Stimulated activated effector memory CD8-positive, alpha-beta T cell treated with anti-CD3 and anti-CD28 coated beads, Interleukin-12 subunit alpha, Interleukin-12 subunit beta, amount 100 ng/mL, for 72 hours (primary cell): ENCODE measurements at places on chromosomes 2 and 18.
A peak's percentile ranks its signal among the peaks of the same experiment; 100 is the strongest.

- no peak for DNase-seq
Observed at GRCh38 chr2:121343191-121343590, 58.2 kb upstream of the TFCP2L1 start.

GRCh38 chr2:119223521-119224390 is at the start of gene STEAP3:
Gene STEAP3, plus strand, starts transcription at chr2:119223834. Its CDS starts 7,179 bp downstream, at chr2:119231013.
- DNase-seq, result no peak

- no peak for DNase-seq
Observed at GRCh38 chr2:142710336-142710735, 167.1 kb upstream of the KYNU start.

- DNase-seq, result no peak
Observed at GRCh38 chr18:26700201-26700600, 151.8 kb upstream of the KCTD1 start.

- no peak for DNase-seq
Observed at GRCh38 chr2:50729306-50730049, 302.5 kb downstream of the NRXN1 start.

DNA sequence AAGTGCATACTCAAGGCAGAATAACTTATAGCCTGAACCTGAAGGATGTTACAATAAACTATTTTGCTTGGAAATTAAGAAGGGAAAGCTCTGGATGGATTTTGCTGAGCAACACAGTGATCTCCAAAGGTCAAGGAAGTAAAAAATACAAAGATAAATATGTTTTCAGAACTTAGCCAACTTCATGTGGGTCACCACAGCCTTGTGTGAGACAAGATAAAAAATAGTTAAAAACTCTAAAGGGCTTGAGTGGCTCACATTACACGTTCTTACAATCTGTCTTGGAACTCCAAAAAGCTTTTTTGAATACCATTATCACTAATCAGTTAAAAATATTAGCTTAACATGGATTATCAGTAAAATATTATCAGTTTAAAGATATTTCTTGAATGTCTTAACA is 28.9 kb upstream of the MTX2 start:
- no peak for DNase-seq

DNA sequence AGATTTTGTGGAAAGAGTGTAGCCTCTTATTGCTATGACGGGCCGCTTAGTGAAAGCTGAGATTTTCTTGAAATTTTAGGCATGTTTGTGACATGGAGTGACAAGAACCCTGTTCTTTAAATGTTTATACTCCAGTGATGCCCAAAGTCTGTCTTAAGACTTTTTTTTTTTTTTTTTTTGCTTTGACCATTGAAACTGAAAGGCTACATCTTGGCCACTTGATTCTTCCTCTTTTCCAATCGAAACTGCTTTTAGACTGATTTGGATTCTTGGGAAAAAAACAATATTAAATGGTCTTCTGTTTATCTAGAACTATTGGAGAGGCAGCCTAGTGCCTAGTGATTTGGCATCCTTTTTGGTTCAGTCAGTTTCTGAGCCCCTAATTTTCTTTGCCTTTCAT is 2.4 kb upstream of the SLC8A1 start:
- DNase-seq, result no peak

DNA sequence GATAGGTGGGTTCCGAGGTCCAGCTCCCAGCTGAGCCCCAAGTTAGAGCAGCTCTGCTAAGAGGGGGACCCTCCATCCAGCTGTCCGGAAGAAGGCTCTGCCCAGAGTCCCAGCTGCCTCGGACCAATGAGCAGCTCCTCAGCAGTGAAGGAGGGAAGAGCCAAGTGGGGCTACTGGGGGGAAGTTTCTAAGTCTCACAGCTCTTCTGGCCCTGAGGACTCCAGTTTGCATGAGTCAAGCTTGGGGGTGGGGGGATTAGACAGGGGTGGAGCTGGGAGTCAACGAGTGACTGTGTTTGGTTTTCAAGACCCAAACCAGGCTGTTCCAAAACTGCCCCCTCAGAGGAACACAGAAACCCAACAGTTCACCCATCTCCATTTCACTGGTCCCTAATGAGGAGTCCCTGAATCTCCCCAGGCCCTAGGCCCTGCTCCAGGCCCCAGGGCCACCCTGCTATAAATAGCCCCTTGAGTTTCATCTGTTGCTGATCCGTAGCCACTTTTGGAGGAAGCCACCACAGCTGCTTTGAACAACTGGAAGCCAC is 100.9 kb downstream of the TNS1 start:
- no peak for DNase-seq

DNA sequence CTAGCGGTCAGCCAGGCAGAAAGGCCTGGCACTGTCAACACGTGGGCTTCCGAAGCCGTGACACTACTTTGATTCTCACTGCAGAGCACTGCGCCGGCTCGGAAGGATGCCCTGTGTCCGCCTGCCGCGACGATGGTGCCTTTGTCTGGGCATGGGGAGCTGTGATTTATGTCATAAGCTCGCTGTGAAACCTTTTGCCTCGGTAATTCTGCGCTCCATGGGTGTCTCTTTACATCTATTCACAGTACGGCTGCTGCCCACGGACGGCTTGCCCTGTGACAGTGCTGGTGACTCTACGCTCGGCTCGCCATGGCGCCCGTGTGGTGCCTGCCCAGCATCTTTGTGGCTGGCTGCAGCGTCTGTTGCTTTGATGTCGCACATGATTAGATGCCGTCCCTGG is 43.1 kb upstream of the GBX2 start:
- peak; percentile 30 for DNase-seq

- no peak for DNase-seq
Observed at GRCh38 chr2:26838121-26838906, 9.6 kb upstream of the DPYSL5 start.

DNA sequence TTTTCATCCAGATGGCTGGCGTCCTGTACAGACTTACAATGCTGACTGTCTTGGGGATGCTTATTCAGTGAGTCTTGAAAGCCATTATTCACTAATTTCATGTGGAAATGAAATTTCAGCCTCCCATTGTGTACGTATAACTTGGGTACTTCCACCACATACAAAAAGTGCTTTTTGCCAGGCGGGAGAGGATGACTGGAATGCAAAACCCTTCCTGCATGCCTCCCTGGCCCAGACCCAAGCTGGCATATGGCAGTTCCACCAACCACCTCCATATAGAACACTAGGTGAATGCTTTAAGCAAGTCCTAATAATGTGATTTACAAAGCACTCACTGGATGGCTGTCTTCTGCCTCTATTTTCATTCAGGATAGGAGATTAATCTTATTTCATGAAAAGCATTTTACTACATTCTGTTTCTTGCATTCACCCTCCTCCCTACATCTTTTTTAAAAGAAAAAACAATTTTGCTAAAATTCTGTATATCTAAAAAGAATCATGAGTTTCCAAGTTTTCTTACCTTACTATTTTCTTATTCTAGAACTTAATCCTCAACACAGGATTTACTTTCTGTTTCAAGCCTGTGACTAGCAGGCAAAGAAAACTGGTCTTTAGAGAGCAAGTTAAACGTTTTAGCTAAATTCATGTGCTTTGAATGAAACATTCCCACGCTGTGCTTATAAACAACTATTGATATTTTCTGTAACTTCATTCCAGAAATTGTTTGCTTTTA is 327.6 kb downstream of the NCKAP5 start:
- no peak for DNase-seq

GRCh38 chr2:236665572-236666118 is 96.0 kb downstream of the ACKR3 start:
- DNase-seq, result no peak

GRCh38 chr18:48934723-48935432 is 15.9 kb downstream of the SMAD7 start:
- no peak for DNase-seq

GRCh38 chr2:104976603-104977120 is 61.2 kb upstream of the MRPS9 start:
- no peak for DNase-seq

- DNase-seq, result no peak
Observed at GRCh38 chr2:21372654-21373053, 248.9 kb downstream of the TDRD15 start.

DNA sequence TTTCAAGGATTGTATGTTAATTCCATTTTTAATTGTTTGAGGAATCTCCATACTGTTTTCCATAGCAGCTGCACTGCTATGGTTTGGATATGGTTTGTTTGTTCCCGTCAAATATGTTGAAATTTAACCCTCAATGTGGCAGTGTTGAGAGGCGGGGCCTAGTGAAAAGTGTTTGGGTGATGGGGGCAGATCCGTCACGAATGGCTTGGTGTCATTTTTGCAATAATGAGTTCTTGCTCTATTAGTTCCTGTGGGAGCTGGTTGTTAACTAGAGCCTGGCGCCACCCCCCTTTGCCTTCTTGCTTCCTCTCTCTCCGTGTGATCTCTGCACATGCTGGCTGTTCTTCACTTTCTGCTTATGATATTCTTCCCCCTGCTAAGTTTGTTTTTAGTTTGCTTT is 71.4 kb upstream of the LDLRAD4 start:
- DNase-seq, result no peak

DNA sequence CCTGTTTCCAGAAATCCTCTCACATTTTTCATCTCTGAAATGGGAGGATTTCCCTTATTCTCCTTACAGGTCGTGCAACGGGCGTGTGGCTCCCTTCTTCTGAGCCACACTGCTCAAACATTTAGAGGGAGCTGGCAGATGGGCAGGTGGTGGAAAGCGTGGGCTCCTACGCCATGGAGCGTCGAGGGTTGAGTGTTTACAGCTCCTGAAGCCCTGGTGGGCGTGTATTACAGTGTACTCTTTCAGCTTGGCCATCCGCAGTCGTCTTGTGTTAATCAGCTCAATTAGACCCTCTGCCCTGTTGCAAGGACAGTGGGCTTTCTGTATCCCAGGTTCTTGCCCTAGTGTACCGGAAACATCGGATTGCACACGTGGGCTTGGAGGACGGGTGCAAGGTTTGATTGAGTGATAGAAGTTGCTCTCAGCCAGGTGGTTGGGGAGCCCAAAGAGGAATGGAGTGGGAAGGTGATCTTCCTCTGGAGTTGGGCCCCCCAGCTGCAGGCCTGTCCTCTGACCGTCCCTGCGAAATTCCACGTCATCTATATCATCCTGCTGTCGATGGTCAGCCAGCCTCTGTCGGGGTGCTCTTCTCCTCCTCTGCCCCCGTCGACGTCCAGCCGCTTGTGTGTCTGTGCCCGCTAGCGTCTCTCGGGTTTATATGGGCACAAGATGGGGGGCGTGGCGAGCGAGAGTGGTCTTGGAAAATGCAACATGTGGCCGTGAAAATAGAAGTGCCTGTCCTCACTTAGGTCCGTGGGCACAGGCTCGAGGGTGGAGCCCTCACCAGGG is 120.3 kb upstream of the DSEL start:
- DNase-seq, result no peak

DNA sequence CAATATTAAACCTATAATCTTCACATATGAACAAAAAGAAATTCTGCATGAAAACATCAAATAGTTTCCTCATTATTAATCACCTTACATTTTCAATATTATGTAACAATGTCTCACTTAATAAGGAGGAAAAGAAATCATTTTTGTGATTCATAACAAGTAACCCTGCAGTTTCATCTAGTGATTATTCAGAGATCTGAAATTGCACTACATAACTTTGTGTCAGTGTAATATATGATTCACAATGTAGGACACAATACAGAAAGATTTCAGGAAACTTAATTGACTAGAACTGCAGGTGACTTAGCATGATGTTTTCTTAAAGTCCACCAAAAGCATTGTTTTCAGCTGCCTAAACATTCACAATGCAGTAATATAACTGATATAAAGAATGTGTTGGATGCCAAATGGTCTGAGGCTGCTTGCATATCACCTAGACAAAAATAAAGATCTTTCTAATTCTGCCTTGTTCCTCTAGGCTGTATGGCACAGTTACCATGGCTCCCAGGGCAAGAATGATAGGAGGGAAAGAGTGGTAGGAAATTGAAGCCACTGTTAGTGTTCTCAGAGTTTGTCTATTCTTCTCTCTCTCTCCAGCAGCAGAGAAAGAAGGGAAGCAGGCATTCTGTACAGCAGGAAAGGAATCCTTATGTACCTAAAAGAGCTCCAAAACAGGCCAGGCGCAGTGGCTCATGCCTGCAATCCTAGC is 366.6 kb downstream of the FSIP2 start:
- DNase-seq, result no peak

DNA sequence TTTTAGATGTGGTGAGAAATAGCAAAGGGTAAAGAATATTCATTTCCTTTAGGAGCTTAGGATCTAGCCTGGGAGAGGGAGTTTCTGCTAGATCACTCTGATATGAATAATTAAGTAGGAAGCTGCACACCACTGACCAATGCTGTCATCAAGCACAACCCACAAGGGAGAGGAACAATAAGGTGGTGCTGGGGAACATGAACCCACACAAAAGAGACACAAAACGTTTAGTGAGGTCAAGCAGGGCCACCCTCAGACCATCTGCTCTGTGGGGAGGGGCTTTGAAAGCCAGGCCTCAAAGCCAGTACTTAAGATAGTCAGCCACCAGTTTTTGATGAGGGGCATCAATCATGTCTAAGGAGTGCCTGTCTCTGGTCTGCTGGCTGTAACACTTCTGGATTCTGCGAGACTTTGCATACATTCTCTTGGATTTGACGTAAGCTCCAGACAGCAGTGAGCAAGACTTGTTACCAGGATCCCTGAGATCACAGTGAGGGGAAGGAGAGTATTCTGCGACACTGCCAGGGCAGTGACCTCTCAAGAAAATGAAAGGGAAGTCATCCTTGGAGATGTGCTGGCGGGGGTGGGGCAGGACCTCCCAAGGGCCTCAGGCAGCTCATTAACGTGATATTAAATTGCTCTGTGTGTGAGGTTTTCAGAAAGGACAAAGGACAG is 127.0 kb downstream of the CCBE1 start:
- DNase-seq, result no peak

DNA sequence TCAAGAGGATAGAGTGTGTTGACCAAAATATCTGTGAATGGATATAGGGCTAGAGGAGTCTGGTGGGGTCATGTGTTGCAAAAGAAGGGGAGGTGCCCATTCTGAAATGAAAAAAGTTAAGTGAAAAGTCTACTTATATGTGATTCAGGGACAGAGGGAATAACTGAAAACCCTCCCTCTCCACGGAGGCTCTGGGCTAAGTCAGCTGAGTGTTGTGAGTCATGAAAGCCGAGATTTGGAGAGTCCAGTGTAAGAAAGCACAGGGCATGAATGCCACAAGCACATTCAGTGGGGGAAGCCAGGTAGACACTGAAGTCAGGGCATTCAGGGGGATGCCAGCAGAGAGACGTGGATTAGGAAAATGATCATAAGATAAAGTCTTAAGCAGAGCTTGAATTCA is 871.9 kb downstream of the TSN start:
- no peak for DNase-seq

- no peak for DNase-seq
Observed at GRCh38 chr2:47785986-47786385, 3.0 kb downstream of the MSH6 start.

DNA sequence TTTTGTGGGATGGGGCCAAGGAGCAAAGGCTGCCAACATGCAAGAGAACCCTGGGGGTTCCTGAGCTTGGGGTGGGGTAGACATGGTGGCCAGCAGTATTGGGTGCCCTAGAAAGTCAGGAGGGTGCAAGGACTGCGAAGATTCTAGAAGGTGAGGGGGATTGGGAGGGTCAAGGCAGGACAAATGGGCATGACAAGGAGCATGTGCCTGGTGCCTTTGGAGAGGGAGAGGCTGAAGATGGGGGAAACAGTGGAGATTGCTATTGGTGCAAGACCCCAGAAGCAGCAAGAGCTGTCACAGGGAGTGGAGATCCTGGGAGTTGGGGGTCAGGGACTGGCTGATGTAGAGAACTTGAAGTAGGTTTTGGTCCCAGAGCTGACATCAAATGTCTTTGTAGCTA is 7.5 kb downstream of the B3GNT2 start:
- DNase-seq, result no peak
